Activated CD4-positive, alpha-beta T cell treated with anti-CD3 and anti-CD28 coated beads, Interleukin-2, Interleukin-4, amounts not matched to agents 100 ng/mL and 50 ng/mL, durations not matched to agents 16 hours and 8 hours (primary cell): ENCODE measurements at places on chromosomes 3 and 15.

DNA sequence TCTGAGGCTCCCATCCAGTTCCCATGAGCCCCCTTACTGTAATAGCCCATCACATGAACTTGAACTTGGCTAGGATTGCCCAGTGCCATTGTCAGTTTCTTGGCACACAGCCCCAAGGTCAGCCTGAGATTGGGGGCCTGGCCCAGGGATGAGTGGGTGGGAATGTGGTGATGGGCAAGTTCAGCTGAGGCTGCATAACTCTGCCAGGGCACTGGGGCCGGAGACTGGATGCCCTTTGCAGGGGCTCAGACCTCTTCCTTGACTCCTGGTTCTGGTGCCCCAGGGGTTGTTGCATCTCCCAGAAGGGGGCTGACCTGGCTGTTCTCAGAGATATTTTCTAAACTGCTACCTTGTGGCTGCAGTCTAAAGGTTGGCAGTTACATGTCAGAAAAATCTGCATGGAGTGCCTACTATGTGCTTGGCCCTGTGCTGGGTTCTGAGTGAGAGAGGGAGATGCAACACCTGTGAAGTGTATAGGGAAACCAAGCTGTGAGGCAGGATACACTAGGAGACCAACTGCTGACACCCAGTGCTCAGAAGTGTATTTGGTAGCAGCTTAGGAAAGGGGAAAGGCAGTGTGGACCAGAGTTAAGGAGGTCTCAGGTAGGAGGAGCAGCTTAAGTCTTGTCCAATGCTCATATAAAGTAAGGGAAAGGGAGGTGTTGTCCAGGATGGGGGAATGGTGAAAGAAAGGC, 74.8 kb upstream of the PRR23C start:
- no peak for DNase-seq

- no peak for DNase-seq
Observed at GRCh38 chr3:157405457-157405856, 31.2 kb upstream of the PTX3 start.

DNA sequence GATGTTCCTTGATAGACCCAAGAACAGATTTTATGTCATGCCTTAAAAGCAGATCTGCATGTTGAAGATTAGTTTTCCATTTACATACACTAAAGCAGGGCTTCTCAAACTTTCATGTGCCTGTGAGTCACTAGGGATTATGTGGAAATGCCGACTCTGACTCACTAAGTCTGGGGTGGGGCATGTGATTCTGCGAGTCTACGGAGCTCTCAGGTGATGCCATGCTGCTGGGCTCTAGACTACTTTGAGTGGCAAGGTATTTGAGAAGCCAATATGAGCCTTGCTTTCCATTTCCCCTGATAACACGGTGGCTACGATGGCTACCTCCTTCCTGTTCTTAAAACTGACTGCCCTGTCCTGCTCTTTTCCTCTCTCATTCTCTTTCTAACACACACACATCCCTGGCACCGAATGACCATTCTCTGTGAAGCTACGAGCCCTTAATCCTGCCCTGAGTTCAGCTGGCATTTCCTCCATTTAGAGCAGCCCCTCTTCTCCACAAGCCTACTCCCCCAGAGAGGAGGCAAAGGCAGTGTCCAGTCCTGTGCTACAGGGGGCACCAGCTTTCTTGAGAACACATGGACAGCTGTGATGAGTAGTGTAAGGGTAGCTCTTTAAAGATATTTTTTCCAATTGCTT, 39.7 kb upstream of the PYGO1 start:
- no peak for DNase-seq

DNA sequence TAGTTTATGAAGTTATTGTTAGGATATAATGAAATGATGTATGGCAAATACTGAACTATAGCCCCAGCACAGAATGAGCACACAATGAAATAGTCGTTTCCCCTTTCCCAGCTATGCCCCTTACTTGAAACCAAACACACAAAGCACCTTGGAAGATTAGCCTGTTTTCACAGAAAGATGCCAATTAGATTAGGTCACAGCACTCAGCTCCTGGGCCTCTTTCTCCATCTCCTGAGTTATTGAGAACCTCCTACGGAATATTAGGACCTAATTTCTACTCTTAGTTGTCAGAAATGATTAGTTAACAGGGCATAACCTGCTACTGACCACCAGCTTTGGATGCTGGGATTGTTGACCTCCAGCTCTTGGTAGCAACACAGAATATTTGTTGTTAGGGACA, 269.4 kb upstream of the ROPN1 start:
- no peak for DNase-seq

- DNase-seq, result no peak
Observed at GRCh38 chr3:149486726-149487125, 12.2 kb downstream of the TM4SF4 start.

- no peak for DNase-seq
Observed at GRCh38 chr3:47416041-47416440, 35.2 kb downstream of the PTPN23 start.

GRCh38 chr15:51677021-51677420, 4.3 kb upstream of the SCG3 start:
- no peak for DNase-seq

DNA sequence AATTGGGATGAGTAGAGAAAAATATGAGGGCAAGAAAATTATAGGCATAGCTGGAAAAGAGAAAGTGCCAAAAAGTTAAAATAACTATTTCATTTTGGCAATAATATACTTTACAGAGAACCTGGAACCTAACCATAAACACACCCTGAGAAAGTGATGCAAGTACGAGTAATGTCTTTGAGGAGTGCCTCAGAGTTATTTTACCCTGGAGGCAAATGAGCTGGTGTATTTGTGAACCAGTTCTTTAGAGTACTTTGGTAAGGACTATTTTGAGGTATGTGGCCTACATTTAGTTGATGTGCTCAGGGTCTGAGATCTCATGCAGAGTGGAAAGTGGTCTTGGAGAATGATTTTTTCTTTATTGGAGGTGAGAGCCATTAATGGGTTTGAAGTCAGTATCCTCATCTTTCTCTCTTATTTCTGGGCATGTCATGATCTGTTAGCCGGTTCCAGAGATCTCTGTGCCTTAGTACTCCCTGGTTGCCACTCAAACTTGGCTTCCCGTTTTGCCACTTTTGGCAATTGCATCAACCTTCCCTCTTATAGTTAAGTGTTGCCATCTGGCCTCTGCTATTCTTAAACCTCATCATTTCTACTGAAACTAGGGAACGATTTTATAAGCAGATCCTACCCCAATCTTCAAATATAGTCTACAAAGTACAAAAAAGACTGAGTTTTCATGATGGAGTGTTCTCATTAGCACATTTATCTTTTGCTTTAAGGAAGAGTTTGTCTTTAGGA, 145.7 kb downstream of the EPHA6 start:
- DNase-seq, result no peak

DNA sequence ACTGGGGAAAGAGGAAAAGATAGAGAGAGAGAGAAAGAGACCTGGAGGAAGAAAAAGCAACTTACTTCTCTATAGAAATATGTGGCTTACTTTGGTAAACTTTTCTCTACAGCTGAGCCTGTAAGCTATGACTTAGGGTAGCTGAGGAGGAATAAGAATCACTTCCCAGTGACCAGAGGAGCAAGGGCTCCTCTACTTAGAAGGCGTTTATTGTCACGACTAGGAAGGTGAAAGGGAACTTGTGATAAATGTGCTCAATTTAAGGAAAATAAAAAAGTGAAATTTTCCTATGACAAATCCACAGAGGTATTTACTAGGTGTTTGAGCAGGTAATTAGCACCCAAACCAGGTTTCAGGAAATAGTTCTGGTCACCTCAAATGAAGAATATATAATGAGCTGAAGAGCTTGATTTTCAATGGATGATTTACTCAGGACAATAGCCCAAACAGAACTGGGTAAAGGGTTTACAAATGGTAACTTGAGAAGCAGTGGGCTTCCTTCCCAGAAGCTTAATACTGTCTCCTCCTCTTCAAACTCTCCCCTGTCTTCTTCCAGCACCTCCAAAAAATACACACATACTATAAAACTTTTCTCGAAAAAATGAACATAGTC, 46.1 kb downstream of the SOX2 start:
- DNase-seq, result no peak

DNA sequence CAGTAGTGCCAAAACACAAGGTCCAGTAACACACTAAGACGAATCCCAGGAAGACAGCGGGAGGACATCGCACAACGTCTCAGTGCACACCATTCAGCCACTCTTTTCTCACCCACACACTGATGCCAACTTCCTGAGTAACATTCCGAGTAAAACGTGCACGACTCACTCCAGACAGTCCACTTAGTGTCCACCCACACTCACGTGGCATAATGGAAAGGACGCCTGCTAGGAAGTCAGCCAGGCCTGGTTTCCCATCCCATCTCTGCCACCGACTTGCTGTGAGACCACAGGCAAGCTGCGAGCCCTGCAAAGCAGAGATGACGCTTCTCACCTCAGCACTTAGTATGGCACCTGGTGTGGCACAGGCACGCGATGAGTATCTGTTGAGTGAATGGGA, 36.8 kb upstream of the VGLL4 start:
- no peak for DNase-seq

- DNase-seq, result no peak
Observed at GRCh38 chr15:30073915-30074314, 8.8 kb upstream of the GOLGA8J start.

DNA sequence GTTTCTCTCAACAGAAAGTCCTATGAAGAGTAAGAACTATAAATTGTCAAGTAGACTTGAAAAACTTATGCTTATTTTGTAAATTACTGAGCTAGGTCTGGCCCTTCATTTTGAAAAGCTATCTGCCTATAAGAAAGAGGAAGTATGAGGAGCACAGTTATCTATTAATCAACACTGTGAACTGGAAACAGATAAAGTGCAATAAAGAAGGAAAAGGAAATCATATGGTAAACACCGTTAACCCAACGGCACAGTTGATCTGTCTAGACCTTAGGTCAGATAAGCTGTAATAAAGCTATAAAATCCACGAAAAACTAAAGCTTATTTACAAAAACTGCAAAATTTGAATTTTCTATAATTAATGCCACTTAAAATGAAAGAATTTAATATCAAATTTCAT, 242.5 kb downstream of the ZBTB20 start:
- DNase-seq, result no peak

DNA sequence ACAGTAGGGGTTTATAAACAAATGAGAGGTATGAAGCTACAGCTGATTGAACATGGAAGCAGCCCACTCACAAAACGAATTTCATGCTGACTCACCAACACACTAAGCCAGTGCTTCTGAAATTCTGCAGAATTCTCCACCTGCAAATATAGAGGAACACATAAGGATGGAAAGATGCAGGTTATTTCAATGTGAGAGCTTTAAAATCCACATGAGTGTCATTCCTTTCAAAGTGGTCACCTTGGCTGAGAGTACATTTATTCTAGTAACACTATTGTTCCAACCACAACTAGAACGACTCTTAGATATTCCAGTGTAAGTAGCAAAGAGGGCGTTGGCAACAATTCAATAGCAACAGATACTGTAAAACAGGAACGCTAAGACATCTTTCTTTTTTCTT, 189.9 kb upstream of the TSC22D2 start:
- no peak for DNase-seq

GRCh38 chr15:94280301-94280700, 48.9 kb downstream of the MCTP2 start:
- no peak for DNase-seq

DNA sequence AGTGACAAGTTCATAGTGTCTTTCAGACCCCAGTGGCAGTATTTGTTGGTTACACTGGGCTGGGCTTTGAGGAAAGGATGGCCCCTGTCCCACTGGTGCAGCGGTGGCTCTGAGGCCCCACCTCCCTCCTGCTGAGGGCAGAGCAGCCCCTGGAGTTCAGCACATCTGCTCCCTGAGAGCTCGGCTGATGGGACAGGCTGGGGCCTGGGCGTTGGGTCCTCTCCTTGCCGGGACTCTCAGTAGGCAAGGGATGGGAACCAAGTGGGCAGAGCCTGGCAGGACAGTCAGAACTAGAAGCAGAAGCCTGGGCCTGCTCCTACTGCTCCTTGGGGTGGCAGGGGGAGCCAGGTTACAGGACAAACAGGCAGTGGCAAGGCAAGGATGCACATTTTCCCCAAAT, 114.5 kb downstream of the NUP210 start:
- no peak for DNase-seq

GRCh38 chr3:114435386-114436115, 141.7 kb downstream of the TIGIT start:
- no peak for DNase-seq

DNA sequence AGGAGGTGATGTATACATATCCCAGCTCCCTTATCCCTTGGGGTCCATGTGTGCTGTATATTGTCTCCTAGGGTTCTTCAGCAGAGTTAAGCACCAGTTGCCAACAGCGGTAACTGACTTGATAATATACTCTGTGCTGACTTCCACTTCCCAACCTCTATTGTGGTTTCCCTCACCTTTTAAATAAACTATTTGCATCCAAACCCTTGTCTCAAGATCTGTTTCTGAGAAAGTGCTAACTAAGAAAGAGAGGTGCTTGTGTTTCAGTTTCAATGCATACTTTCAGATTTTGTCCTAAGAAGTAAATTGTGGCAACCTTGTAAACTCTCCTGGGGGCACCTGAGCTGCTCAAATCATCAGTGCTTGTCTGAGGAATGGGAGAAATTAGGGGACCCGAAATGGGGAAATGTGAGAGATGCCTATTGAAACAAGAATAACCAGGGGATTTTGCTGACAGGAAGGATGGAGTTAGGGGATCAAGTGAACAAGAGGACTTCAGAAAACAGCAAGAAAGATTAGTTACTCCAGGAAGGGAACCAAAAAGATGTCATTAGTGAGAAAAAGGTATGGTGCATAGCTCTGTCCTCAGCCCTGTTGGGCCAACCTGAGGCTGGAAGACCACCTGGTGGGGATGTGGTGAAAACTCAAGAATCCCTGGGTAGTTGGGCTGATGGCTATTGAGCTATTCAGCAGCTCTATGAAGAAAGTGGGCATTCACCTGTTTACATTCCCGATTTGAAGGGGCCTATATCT, 50.9 kb upstream of the MRPL3 start:
- DNase-seq, result peak; percentile 36
